SK-N-DZ (cell line): ENCODE measurements at places on chromosomes 11 and 22.

DNA sequence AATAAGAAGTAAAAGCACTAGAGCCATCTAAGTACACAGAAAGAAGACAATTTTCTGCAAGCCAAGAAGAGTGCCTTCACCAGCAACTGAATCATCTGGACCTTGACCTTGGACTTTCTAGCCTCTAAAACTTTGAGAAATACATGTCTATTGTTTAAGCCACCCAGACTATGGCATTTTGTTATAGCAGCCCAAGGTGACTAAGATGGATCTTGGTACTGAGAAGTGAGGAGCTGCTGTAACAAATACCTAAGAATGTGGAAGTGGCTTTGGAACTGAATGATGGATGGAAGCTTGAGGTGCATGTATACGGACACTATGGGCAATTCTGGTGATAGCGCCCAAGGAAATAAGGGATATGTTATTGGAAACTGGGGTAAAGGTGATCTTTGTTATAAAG, 14.9 kb downstream of the CFAP300 start:
- no peak for DNase-seq

GRCh38 chr11:122661182-122661945, 5.8 kb downstream of the UBASH3B start:
- no peak for DNase-seq

DNA sequence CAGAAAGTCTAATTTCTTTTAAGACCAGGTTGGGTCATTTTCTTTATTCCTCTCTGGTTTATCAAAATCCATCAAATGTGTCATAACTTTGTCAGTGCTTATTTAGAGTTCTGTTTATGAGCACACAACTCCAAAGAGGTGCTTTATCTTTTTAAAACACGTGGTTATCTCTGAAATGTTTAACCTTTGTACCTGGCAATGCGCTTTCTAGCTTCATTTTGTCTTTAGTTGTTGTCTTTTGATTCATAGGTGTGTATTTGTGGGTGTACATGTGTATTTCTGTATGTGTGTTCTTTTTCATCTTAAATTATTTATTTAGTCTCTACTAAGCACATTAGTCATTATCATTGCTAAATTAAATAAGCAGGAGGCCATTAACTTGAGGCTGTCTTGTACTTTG, 251.4 kb downstream of the JRKL start:
- DNase-seq: no peak

- DNase-seq: no peak
Measured at GRCh38 chr11:134450186-134450585, 38.1 kb upstream of the B3GAT1 start.

- no peak for DNase-seq
Measured at GRCh38 chr11:9132203-9132878, 40.9 kb upstream of the SCUBE2 start.

GRCh38 chr11:123452794-123453193, 22.7 kb downstream of the GRAMD1B start:
- no peak for DNase-seq

GRCh38 chr11:72930008-72930407, 115.8 kb downstream of the ATG16L2 start:
- DNase-seq: peak; percentile 69
